ENCODE measurements at places on chromosomes 7 and 10.

- no peak for DNase-seq
These were observed 111.3 kb downstream of the PTEN start for GRCh38 chr10:87974769-87975168.

- no peak for DNase-seq
These were observed 114.1 kb downstream of the MAGI2 start for GRCh38 chr7:79339208-79339925.

GRCh38 chr7:18896343-18896975, 221.0 kb downstream of the TWIST1 start:
- DNase-seq, result no peak

DNA sequence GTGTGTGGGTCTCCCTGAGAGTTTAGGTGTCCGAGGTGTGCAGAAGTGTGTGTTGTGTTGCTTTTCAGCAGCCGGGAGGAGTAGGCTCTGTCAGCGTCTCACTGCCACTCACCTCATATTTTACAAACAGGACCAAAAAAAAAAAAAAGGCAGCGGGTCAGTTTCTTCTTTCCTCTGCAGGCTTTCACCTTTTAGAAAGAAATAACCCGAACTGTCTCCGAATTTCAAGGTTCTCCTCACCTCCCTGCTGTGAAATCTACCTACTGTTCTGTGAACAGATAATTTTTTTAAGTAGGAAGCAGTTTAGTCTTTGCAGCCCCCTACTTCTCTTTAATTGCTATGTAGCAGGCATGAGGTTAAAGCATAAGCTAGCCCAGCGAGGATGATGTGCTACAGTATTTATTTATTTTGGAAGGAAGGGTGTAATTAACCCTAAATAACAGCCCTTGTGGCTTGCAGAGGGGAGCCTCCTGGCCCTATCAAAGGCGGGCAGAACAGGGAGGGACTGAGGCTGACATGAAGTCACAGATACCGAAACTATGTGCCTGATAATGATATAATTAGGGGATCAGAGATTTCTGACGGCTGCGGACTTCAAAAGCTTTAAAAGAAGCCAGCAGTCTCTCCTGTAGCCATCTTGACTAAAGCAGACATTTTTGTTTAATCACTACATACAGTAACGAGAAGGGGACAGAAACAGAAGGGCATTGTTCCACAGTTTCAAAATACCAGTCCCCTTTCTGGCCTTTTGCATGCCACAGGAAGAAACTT, 1.6 kb downstream of the BAMBI start:
- no peak for DNase-seq

GRCh38 chr10:46091080-46091827, 45.2 kb upstream of the MSMB start:
- DNase-seq, result no peak

GRCh38 chr7:119842786-119843185, 430.2 kb upstream of the KCND2 start:
- DNase-seq, result no peak

DNA sequence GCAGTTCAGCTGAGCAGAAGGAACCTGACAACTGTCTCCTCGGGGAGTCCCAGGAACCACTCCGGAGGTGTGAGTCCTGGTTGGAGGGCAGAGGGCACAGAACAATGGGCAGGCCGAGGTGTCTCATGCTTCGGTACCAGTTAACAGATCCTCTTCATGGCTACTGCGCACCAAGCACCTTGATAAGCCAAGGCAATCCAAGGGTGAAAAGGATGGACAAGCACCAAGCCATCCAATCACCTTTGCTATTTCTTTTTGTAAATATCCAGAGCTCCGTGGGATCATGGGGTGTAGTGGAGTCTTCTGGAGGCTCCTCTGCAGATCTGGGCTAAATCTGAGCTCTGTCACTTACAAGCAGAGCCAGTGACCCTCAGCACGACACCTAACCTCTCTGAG, 233.5 kb downstream of the WDR11 start:
- DNase-seq, result no peak

- no peak for DNase-seq
These were observed 362.6 kb downstream of the PAXIP1 start for GRCh38 chr7:154640266-154640865.

- no peak for DNase-seq
These were observed 12.2 kb downstream of the PRKCQ start for GRCh38 chr10:6567884-6568283.

DNA sequence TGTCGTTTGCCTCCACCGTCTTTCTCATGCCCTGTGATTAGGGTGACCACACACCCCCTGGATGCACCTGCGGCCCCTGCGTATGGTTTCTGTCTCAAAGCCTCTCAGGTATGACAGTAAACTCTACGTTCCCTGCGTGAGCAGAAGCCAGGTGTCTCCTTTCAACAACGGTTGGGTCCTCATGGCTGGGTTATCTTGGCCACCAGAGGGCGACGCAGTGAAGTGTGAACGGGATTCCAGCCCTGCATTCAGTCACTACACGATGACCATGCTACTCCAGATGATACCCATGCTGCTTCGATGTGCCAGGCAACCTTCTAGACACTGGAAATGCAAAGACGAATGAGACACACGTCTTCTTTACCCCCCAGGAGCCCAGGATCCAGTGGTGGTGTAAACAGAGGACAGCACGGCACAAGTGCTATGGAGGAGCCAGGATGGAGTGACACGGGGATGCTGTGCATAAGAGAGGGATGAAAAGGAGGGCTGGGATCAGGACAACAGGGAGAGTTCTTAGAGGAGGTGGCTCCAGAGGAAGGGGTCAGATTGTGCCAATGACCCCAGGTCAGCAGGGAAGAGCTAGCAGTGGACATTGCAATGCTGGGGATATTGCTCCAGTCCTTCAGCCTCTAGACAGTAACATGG, 228.1 kb upstream of the PFKP start:
- DNase-seq, result peak; percentile 47

- DNase-seq, result no peak
These were observed 502.6 kb downstream of the NRG3 start for GRCh38 chr10:82377608-82378007.

DNA sequence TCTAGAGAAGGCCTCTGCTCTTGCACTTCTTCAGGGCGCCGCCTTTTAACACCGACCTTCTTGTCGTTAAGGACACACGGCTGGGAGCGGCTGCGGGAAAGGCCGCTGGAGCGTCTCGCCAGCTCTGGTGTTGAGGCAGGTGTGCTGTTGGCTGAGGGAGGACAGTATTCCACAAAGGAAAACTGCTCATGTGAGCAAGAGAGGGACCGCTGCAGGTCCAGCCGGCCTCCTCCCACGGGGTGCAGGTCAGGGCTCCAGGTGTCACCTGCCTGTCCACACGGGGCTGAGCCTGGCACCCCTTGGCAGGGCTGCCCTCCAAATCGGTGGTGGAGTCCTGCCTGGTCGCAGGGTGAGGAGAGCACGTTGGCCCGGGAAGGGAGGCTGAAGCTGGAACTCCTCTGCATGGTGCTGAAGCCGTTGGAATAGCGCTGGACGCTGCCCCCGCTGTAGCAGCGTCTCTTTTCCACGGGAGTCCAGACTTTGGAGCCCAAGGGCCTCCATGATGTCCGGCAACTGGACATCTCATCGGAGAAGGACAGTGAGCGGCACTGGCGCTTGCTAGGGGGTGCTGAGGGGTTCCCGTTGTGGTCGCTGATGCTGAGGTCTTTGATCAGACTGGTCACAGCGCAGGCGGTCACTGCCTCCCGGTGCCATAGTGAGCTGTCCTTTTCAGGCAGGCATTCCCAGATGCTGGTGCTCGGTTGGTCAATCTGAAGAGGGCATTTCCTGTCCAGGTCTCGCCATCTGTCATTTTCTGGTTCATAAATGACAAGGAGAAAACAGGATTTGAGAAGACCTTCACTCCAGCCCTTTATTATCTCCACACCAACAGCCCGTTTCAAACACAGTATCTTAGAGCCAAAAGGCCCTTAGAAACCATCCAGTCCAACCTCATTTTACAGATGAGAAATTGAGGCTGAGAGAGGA, 62.3 kb downstream of the FAM53B start:
- no peak for DNase-seq

GRCh38 chr7:74061840-74062539, 21.6 kb upstream of the LIMK1 start:
- peak; percentile 20 for DNase-seq

DNA sequence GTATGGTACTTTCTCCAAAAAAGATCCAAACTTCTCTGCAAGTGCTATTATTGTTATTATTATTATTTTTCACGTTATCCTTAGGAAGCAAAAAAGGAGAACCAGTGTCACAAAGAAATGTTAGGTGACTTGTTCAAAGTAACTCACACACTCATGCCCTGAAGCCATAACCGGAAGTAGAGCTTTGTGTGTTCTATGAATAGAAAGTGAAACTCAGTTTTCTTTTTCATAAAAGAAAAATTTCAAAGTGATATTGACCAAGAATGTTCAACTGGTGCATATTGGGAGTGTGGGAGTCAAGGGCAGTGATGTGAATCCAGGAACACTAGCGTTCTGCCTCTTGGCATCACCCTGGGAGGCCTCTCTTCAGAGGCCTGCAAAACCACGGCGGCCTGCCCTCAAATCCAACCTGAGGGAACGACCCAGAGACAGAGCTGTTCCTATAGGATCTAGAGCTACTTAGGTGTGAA, 106.1 kb downstream of the PRKCQ start:
- no peak for DNase-seq

DNA sequence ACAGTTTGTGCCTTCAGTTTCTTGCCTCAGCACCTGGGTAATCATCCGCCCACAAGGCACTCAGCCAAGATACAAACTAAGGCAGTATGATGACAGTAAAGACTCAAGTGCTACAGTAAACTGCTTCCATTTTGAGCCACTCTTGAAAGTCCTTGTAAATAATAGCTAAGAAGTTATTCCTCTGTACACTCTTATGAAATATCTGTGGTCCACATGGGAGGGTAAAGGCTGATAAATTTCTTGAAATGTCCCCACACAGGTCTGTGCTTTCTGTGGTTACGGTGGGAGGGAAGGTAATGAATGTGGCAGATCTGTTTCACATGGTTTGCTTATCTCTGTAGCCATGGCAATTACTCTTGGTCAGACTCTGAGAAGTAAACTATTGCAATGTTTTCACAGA, 551.0 kb upstream of the ZWINT start:
- no peak for DNase-seq

GRCh38 chr7:114842551-114843065, 79.3 kb upstream of the MDFIC start:
- no peak for DNase-seq

DNA sequence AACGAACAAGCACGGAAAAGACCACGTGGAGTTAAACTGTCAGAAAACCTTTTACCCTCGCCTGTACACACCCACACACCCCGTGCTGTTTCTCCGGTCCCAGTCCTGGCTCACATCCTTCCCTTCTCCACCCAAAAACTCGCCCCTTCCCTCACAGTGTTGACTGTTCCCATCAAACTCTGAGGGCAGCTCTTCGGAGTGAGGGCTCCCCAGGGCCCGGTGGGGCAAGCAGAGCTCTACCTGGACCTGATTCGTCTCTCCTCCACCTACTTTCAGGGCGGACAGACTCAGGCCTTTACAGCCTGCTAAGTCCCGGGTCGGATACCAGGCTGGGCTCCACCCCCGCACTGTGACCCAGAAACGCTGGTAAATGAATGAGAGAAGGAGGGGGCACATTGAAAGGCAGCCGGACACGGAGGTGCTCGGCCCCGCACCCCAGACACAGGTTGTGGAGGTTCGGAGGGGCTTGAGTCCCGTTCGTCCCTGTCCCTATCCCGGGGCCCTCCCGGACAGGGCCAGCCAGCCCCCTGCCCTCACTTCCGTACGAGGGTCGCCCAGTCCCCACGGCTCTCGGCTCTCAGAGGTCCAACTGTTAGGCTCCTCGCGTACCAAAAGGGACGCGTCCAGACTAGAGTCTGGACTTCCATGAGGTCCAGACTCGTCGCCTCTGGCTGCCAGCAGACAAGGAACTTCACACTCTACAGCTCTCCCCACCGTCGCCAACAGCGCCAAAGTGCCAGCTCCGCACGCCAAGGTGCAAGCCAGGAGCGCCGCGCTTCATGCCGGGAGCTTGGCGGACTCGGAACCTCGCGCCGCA, 31.7 kb upstream of the ASL start:
- peak; percentile 27 for DNase-seq

GRCh38 chr7:77245015-77245755, 45.6 kb upstream of the FGL2 start:
- no peak for DNase-seq

DNA sequence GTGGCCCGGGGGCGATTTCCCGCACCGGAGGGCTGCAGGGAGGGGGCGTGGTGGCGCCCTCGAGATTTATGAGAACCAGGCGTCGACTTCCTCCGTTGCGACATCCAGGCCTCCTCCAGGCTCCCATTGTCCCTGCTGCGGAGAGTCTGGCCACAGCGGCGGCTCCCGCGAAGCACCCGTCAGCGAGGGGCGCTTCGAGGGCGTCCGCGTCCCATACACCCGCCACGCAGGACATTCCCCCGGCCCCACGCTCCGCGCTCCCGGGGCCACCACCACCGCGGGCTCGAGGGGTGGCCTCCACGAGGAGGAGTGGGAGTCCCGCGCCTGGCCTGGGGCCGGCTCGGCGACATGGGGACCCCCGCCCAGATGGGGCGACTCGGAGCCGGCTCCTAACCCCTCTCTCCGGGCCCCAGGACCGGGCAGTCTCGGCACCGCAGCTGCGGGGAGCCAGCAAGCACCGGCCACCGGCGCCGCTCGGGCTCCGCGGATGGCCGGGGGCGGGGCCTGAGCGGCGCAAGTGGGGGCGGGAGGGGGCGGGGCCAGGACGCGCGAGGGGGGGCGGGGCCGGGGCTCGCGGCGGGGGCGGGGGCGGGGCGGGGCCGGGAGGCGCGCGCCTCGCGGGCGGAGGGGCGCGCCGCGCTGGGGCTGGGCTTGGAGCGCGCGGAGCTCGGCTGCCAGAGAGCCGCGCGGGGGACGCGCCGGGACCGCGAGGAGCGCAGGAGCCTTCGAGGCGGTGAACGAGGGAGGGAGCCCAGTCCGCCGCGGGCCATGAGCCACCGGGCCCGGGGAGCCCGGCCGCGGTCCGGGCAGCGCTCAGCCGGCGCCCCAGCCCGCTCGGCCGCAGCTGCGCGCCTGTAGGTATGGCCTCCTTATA, at the start of gene SH2B2:
Gene SH2B2 (plus strand): TSS at position 632 of the 874 bp plus-strand sequence. CDS start 13,683 bp downstream, outside the sequence.
- peak; percentile 43 for DNase-seq

GRCh38 chr7:106190589-106191330, 78.6 kb upstream of the SYPL1 start:
- no peak for DNase-seq

DNA sequence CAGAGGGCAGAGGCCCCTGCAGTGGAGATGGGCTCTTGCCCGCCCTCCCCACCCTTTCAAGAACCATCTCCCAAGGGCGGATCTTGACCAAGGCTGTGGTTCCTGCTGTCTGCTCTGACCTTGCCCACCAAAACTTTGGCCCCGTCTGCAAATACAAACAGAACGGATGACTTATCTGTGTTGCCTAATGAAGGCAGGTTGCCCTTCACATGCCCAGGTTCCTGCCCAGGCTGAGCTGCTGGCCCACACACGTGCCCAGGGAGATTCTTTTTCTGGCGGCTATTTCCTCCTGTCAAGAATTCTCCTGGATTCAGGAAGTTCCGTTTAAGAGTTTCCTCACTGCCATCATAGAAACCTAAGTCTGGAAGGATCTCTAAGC, 78.3 kb downstream of the PROSER2 start:
- no peak for DNase-seq
